ENCODE measurements at places on chromosomes 3 and 15.

DNA sequence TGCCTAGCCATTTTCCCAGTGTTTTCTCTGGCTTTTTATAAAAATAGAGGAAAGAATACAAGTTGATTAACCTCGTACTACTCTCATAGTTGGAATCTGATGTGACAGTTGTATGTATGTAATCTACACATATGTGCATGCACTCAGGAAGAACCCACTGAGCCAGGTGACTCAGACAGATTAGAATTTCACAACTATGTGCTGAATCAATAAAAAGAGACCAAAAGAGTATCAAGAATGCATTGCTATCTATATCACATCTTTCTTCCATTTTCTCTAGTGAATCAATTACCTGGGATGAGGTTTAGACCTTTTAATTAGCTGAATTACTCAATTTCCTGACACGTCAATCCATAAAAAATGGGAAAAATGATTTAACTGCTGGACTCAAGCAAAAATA is 319.3 kb upstream of the ATP10A start:
- no peak for ATAC-seq

DNA sequence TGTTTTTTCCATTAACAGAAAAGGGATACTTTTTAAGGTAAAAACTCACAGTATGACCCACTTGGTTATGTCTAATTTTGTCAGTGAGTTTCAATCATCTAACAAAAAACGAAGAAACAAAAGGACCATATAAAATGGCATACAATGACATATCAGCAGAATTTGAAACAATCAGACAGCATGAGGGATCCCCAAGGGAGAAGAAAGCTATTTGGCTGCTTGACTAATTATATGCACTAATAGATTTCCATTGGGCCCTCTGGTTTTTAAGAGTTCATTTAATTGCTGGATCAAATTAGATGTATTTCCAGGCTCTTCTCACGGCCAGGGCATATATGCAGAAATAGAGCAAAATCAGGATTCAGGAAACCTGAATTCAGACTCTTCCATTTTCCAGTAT is 376.4 kb upstream of the GBE1 start:
- no peak for ATAC-seq

GRCh38 chr3:22594990-22595389 is 608.1 kb upstream of the UBE2E2 start:
- ATAC-seq: no peak

DNA sequence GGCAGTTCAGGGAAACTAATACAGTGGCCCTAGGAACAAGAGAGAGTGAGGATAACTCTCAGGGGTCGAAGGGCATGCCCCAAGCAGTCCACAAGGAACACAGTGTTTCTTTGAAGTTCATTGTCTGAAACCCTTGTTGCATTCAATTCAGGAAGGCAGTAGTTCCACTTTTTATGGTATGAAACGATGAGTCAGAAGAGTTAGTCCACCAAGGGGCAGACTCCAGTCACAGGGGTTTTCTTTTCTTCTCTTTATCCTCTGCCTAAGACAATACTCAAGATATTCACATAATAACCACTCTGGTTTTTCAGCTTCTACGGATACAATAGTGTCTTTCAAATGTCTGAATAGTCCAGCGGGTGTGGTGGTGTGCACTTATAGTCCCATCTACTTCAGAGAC is 23.7 kb upstream of the TICRR start:
- ATAC-seq: peak; percentile 60

DNA sequence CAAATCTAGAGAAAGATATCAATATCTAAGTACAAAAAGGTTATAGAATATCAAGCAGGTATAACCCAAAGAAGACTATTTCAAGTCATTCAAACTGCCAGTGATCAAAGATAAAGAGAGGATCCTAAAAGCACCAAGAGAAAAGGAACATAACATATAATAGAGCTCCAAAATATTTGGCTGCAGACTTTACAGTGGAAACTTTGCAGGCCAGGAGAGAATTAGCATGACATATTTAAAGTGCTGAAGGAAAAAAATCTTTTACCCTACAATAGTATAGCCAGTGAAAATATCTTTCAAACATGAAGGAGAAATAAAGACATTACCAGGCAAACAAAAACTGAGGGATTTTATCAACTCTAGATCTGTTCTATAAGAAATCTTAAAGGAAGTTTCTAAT is 254.3 kb upstream of the ARHGEF26 start:
- no peak for ATAC-seq

DNA sequence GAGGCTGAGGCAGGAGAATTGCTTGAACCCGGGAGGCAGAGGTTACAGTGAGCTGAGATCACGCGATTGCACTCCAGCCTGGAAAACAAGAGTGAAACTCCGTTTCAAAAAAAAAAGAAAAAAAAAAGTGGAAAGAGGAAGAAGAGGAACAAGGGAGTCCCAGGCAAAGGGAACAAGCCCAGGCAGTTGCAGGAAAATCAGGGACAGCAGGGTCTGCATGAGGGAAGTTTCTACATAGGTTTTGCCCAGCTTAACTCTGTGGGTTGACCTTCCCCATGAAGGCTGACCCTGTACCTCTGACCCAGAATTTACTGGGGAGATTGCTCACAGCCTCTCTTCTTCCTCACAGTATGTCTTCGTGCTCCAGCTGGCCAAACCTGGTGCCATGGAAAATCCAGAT is 12.3 kb downstream of the RBP1 start:
- ATAC-seq: no peak

- ATAC-seq: no peak
Observed at GRCh38 chr3:4982773-4983738, 3.8 kb downstream of the BHLHE40 start.

- ATAC-seq: no peak
Observed at GRCh38 chr3:15382405-15382923, 44.9 kb downstream of the METTL6 start.

GRCh38 chr3:195762611-195763010 is 41.8 kb downstream of the MUC20 start:
- ATAC-seq: no peak

DNA sequence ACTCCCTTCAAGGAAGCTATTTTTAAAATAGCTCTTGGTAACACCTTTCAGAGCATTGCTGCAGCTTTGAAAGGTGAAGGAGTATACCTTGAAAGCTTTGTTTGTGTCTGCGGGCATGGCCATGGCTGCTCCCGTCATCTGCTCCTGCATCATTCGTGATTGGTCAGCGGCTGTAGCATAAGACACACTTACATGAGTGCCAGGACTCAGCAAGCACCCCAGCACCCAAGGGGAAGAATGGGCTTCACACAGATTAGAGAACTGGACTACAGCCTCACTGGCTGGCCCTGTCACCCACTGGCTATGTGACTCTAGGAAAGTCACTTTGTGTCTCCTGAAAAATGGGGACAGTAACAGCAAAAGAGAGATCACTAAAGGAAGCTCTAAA is 17.0 kb downstream of the EMC3 start:
- ATAC-seq: no peak

- ATAC-seq: no peak
Observed at GRCh38 chr3:163753033-163753432, 1325.3 kb downstream of the SI start.

GRCh38 chr15:40157778-40158447 is 3.0 kb upstream of the BUB1B start:
- no peak for ATAC-seq

DNA sequence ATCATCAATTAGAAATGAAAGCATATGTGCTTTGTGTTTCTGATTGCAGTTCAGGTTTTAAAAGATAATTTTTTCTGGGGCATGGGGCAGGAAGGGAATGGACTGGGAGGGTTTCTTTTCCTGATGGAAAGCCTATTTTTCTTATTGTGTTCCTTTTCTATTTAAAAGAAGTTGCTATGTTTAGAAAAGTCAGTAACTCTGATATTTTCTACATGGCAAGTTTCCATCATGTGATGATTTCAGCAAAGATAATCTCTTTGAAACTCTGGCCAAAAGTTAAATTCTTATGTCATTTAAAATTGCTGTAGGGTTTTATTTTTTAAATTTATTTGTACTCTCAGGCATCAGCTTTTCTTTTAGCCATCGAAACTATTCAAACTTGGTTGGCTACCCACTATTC is 601.2 kb downstream of the FOXP1 start:
- ATAC-seq: no peak

GRCh38 chr3:111246967-111247760 is 175.5 kb downstream of the NECTIN3 start:
- ATAC-seq: no peak

DNA sequence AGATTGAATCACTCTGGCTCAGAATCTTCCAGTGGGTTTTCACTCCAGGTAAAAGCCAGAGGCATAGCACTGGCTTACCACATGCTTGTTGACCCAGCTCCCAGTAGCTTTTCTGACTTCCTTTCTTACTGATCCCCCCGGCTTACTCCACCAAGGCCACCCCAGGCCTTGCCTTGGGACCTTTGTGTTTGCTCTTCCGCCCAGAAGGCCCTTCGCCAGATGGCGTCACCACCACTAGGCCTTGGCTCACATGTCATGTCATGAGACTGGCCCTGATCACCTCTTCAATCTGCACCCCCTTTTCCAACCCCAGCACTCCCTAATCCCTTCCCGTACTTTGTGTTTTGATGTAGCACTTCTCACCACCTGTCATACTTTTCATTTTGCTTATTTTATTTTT is 98.5 kb upstream of the UMPS start:
- ATAC-seq: no peak

DNA sequence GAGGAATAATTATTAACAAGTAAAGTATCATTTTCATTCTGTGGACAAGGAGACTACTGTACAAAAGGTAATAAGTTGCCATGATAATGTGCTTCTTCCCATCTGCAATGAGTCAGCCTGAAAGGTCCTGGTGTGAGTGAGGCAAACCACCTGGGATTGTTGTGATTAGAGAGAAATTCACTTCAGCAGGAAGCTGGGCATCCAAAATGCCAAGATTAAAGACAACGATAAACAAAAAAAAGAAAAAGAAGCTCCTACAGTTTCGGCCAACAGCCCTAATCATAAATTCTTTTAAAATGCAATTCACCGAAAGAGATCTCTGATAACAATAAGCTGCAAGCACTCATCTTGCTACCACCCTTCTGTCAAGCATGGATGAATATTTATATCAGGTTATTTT is 507.8 kb downstream of the TUSC7 start:
- no peak for ATAC-seq

GRCh38 chr3:178772746-178773145 is 236.5 kb downstream of the KCNMB2 start:
- ATAC-seq: no peak
